ENCODE measurements at places on chromosomes 5 and 9. TPM values are rescaled to one million over a fixed set of nuclear protein-coding genes. Genes with fewer than 3 reads are reported as not detected.

GLDC gene
- total RNA-seq: 14.1 TPM

SHC3 gene
- 0.39 TPM for total RNA-seq

MCC gene
- 0.22 TPM for total RNA-seq

CCNJL gene
- total RNA-seq: 14.3 TPM

CHSY3 gene
- total RNA-seq: 0.10 TPM

PDE6A gene
- total RNA-seq: 0.25 TPM
